Amniotic epithelial cell (primary cell): ENCODE measurements at places on chromosomes 5 and 9.
A peak's percentile ranks its signal among the peaks of the same experiment; 100 is the strongest.

DNA sequence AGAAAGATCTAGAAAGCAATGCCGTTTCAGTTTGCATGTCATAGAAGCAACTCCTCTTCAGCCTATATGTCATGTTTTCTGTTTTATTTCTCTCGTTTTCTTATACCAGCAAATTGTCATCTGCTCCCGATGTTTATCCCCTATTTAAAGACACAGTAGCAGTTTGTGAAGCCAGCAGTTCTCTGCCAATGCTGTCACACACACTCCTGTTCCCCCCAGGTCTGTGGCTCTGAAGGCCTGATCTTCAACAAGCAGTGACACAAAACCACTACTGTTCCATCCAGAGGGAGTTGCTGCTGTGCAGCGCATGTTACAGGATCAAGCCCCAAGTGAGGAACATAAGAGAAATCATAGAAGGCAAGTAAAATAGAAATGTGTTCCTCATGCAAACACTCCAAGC is 364.1 kb upstream of the SLC30A5 start:
- DNase-seq, result no peak

GRCh38 chr5:130350131-130350530 is 445.9 kb downstream of the CHSY3 start:
- DNase-seq, result peak; percentile 3

- DNase-seq, result no peak
Observed at GRCh38 chr9:125785248-125785751, 38.1 kb downstream of the PBX3 start.

GRCh38 chr5:56054666-56055065 is 59.9 kb upstream of the IL6ST start:
- peak; percentile 85 for DNase-seq

DNA sequence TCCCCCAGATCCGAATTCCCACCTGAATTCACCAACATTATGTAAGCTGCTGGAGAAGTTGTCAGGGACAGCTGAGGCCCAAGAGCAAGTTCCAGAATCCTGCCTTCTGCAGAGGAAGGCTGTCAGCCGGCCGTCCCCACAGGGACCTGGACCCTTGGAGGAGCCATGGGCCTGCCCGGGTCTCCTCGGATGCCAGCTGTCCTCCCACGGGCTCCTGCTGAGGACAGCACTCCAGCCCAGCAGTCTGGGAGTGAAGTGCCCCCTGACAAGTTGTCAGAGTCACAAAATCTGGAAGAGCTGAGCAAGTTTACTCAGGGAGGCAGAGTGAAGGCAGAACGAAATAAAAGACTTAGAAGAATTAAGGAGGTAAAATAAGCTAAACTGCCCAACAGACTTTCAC is 192.5 kb upstream of the DAPK1 start:
- DNase-seq, result no peak

DNA sequence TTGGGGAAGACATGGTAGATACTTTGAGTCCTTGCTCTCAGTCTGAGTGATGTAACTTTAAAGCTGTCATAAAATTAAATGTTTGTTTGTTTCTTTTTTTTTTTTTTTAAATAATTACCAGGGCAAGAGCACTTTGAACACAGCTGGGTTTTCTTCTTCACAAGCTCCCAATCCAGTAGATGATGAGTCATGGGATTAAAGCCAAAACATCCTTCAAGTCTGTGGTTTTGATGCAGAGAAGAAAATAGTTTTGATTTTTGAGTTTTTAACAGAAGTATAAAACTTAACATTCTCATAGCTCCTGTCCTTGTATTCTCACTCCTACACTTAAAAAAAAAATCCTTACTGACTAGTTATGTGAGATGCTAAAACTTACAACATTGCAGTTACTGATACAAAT is 34.8 kb upstream of the IL31RA start:
- DNase-seq, result peak; percentile 98

GRCh38 chr5:149425729-149426128 is 46.6 kb upstream of the IL17B start:
- DNase-seq, result no peak

DNA sequence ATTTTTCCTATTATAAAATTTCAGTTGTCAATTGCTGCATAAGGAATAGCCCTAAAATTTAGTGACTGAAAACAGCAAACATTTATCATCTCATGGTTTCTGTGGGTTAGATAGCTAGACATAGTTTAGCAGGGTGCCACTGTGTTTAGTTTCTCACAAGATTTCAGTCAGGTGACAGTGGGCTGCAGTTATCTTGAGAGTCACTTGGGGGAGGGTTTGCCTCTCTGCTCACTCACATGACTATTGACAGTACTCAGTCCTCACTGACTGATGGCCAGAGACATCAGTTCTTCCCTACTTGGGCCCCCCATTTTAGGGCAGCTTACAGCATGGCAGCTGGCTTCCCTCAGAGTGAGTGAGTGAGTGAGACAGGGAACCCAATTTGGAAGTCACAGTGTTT is 42.0 kb downstream of the PBX3 start:
- no peak for DNase-seq

GRCh38 chr9:77392328-77392727 is 215.0 kb downstream of the VPS13A start:
- no peak for DNase-seq

DNA sequence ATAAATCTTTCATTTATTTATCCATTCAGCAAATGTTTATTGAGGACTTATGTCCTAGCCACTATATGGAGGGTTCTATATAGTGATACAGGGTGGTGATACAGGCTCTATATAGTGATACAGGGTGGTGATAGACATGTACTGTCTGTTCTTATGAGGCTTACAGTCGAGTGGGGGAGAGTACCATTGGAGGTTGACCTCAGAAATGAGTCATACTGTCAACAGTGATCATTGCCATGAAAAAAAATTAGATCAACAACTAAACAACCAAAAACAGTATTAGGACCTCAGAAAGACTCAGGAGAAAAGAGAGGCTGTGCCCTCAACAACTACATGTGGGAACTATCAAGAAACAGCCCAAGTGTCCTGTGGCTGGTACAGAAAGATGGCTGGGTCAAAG is 22.0 kb downstream of the PAPPA start:
- peak; percentile 67 for DNase-seq

DNA sequence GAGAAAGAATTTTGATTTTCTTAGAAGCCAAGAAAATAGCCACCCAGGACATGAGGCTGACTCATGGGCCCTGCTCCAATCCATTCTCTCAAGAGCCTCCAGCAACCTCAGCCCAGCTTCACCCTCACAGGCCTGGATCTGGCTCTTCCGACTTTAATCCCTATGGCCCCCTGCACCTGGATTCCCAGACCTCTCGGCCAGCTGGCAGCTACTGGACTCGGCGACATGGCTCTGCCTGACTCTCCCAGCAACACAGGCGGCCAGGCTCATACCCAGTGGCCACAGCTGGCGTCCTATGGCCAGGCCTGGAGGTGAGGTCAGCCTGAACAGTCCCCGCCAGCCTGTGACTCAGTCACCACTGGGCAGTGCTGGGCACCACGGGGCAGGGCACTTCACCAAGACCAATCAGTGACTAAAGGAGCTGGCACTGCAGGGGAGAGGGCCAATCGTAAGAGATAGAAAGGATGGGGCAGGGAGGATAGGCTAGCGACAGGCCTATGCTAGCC is 6.2 kb upstream of the PDLIM4 start:
- DNase-seq, result no peak

- no peak for DNase-seq
Observed at GRCh38 chr9:15570769-15571168, 17.9 kb downstream of the CCDC171 start.

- no peak for DNase-seq
Observed at GRCh38 chr5:3320317-3320875, 275.2 kb upstream of the IRX1 start.
